ENCODE measurements at places on chromosomes 7 and 10.

DNA sequence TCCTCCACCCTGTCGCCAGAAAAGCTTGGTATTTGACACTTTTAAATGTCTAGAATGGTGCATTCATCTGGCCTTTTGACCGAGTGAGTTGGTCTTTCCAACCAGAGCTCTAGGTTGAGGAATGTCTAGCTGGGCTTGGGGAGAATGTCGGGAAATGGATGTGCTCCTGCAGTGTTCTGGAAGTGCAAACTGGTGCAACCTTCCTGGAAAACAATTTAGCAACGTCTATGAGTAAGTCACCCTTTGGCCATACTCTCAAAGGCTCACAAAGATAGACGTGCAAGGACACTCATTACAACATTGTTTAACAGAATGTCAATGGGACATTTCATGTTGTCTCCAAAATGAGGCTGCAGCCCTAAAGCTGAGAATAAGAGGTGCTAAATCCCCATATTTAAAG is 12.2 kb upstream of the NMT2 start:
- DNase-seq = no peak

- DNase-seq = no peak
Measured at GRCh38 chr10:11510736-11511135, 100.7 kb downstream of the USP6NL start.

- no peak for DNase-seq
Measured at GRCh38 chr7:134891262-134891695, 95.0 kb upstream of the AGBL3 start.

DNA sequence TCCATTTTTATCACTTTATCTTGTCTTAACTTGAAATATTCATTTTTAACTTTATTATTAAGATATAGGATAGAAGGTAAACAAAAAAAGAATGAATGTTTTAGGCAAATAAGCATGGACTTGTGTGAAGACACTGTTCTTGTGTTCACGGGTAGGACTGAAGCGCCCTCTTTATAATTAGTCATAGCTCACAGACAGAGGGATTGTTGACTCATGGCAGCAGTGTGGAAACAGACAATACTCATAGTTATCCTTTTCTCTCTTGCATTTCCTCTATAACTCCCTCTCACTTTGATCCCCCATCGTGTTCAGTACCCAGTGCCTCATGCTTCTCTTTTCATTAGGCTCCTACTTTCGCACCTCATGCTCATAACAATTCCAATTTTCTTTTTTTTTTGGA is 731.8 kb downstream of the PHTF2 start:
- no peak for DNase-seq

DNA sequence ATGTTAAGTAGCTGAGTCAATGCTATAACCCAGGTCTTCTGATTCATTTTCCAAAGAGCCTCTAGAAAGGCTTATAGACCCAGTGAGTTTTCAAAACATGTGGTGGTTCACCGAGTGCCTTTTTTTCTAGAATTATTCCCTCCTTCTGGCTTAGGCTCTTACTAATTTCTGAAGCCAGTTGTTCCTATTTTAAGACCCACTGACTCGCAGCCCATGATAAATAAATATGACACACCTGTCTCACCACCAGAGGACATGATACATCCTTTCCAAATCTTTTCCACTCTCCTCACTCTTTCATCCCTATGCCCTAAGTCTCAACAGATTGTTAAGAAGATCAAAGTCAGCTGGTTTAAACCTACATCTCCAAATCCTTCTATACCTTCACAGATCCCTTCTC is 126.0 kb upstream of the WNT16 start:
- no peak for DNase-seq

DNA sequence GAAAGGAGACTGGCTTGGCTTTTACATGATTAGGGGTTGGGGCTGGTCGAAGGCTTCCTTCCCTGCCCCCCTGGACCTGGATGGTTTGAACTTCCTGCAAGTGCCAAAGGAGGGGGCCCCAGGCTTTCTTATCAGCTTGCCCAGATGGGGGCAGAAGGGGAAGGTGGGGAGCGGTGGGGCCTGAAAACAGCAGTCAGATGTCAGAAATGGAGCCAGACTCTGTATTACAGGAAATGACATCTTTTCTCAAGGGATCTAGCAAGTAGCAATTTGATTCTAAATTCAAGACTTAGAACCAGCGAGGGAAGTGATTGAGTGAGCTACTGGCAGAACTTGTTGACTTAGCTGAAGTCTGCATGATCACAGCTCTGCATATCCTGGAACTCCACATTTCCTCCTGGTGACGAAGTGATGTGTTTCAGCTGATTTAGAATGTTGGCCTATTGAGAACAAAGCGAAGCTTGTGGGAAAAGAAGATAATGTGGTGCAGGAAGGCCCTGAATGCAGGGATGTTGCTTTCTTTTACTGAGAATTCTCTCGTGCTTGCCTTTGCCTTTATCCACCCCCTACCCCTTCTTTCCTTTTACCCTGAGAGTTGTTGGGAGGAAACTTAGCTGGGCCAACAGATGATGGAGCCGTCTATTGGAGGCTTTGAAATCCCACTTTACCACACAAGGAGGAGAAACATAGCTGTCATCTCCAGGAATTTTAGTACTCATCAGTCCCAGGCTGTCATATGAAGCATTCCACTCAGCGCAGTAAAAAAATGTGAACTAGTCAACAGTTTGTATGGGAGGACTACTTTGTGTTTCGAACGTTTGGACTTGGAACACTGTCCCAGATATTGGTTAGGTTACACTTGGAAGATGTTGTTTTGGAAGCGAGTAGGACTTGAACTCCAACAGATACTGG is 43.2 kb downstream of the CCNY start:
- no peak for DNase-seq

DNA sequence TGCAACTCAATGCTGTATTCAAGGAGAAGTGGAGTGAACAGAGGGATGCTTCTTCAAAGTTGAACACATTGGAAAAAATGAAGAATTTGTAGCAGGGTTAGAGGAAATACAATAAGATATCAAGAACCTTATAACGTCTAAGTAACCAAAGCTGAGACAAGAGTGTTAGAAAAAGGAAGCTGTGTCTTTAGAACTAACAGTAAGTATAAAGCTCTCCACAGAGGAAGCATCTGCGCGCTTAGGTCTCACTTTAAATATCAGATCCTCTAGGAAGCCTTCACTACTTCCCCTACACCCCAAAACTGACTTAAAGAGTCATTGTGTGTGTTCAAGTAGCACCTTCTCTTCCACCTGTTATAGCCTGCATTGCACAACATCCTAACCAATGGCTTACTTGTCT is 43.0 kb downstream of the CH25H start:
- no peak for DNase-seq

DNA sequence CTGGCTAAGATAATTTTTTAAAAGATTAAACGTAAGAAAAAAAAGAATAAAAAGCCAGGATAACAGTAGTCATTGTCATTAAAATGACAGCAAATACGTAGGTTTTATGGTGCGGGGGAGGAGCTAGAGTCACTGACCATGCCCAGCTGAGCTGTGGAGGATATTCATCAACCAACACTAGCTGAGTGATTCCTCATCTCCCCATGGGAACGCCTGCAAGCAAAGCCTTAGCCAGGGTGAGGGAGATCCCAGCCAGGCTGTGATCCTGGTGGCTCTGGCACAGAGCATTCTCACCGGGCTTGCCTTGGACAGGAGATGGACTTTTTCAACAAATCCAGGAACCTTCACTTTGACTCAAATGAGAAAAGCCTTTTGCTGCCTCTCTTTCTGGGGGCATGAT is 94.2 kb downstream of the HIP1 start:
- no peak for DNase-seq

DNA sequence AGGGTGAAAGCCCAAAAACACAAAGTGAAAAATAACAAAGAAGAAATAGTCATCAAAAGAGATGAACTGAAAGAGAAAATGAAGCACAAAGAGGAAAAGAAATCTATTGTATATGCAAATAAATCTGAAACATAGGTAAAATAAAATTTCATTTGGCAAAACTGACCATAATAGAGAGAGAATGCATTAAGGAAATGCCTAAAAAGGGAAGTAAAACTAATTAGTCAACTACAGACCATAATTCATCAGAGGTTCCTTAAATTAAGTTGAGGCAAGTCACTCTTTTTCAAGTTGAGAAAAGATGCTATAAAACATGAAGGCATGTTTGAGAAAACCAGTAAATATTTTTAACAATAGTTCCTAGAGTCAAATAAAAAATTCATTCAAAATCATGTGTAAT is 233.3 kb downstream of the LRRN3 start:
- no peak for DNase-seq

DNA sequence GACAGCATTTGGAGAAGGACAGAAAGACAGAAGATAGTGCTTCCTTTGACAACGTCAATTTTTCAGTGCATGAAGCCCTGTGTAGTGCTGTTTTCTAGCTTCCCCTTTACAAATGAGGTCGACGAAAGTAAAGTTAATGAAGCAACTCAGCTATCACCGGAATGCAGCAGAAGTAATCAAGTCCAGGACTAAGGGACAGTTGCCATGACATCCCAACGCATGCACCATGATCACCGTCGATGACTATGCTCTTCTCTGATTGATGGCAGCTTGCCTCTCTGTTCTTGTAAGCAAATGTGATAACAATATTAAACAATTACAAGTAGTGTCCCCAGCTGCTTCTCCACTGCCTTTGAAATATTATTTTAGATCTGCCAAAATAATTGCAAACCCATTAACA is 205.8 kb downstream of the FRMD4A start:
- DNase-seq = no peak

GRCh38 chr10:1957057-1957456 is 219.7 kb upstream of the ADARB2 start:
- no peak for DNase-seq

GRCh38 chr7:139183251-139183650 is 47.8 kb upstream of the UBN2 start:
- DNase-seq = no peak

DNA sequence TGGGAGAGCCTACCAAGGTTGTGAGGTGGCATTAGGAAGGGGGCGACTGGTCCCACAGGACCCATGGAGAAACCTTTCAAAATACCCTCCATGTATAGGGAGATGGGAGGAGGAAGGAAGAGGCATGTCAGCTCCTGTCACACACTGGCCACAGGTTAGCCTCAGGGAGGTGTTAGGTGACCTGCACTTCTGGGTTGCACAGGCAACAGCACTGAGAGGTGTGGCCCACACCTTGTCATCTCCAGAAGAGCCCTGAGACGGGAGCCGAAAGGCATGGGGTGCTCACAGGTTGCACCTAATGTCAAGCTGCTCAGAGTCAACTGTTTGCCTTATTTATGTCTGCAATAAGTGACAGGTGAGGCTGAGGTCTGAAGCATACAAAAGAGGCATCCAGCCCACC is 14.6 kb upstream of the USP6NL start:
- no peak for DNase-seq

DNA sequence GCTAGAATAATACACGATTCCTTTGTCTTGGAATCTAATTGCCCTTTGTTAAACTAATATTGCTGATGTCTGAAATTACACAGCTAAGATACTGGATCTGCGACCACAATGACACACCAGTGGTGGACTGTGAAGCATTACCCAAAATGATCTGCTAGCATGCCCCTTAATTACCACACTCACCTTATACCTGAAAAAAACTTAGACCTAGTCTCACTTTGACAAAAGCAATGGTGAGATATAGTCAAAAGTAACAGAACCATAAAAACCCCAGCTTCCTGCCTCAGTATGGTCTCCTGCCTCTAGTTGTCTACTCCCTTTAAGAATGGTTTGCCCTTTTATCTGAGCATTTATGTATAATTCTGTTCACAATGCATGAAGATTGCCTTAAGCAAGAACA is 20.8 kb upstream of the ERVW-1 start:
- no peak for DNase-seq

DNA sequence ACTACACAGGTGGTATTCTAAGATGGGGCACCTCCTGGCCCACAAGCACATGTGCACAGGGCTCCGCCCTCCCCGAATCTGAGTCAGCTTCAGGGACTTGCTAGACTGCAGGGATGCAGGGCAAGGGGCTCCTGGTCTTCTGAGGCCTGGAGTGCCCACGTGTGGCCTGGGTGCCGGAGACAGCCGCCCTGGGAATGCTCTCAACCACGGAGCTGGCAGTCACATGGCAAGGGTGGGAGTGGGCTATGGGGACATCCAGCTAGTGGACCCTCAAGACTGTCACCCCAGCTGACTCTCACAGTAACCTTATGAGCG is 42.7 kb downstream of the CFAP46 start:
- DNase-seq = no peak

DNA sequence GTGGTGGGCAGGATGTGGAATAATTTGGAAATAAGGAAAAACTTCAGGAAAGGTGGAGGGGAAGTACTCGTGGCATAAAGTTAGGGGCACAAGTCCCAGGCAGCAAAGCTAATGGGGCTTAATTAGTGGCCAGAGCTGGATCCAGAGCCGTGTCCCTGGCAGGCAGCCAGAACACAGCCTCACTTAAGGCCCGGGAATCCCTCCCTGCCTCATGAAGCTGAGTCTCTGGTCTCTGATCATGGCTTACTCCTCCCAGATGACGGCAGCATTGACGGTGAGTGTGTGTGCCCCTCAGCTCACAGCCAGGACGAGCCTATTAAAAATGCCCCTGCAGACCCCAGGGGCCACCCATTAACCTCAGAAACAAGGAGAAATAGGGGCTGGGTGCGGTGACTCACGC is 48.2 kb upstream of the NPTX2 start:
- no peak for DNase-seq

DNA sequence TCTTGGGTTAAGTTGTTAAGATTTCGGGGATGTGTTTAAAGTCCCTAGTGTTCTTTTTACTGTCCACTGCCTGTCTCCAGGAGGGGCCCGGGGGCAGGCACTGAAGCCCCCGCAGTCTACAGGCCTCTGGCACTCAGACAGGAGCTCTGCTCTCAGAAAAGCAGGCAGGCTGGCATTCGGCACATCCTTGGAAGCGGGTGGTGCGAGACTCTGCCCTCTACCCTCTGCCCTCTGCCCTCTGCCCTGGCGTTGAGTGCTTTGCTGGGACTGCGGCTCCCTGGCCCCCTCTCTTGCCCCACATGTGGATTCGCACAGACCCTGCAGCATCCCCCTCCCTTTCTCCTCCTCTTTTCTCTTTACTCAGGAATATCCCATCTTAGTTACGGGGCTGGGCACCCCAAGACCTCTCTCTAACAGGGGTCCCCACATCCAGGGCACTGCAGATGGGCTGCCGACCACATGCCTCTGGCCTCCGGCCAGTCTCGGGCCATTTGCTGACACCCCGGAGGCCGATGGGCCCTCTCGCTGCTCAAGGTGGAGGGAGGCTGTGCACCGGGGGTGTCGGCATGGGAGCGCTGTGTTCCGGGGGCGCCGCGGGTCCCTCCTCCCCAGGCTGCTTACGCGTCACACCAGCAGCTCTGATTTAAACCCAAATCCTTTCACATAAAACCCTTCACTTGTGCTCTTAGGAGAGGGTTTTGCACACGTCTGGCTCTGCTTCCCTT is 479.9 kb downstream of the DNAJB6 start:
- no peak for DNase-seq

DNA sequence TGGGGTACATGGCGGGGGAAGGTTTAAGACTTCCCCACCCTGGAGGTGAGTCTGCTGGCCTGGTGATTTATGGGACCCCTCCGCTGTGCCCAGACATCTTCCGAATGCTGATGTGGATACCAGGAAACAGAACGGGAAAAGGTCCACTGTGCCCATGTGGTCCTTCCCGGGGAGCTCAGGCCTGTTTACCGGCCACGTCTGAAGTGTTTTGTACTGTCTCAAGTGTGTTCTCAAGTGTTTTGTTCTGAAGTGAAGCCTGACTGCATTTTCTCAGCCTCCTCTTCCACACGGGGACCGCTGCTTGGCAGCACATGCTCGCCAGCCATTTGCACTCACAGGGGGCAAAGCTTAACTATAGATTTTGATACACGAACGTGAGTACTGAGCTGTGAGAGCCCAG is 127.2 kb downstream of the TEX36 start:
- DNase-seq = no peak
